H1 (cell line): ENCODE measurements at places on chromosomes 1 and 21. TPM values are rescaled to one million over a fixed set of nuclear protein-coding genes. Genes with fewer than 3 reads are reported as not detected.

- H3K36me3 ChIP-seq, result no peaks in the 10 kb centered on the region
- no peaks in the 10 kb centered on the region for H3K27me3 ChIP-seq
- 0 out of 2 replicates have a peak, but pooled peaks cover 6% of the 10 kb centered on the region for H3K4me1 ChIP-seq
- H3K4me3 ChIP-seq, result no peak overlapping the region
Measured at GRCh38 chr1:18725231-18725895, 94.7 kb downstream of the PAX7 start.

The TMEM61 gene
- 0.50 and 0.54 TPM in 2 replicates for total RNA-seq

- H3K27ac ChIP-seq, result no peak overlapping the region
- H3K36me3 ChIP-seq, result peaks cover 34% of the 10 kb centered on the region
- peaks cover 12% of the 10 kb centered on the region; the same call in 1 of the 2 replicates for H3K4me1 ChIP-seq
- no peaks in the 10 kb centered on the region for H3K27me3 ChIP-seq
- H3K4me3 ChIP-seq, result no peak overlapping the region
- no peak for DNase-seq
Measured at GRCh38 chr1:155178441-155179111, 4.9 kb downstream of the TRIM46 start.

GRCh38 chr1:201169971-201170532, 15.8 kb upstream of the TMEM9 start:
- peak overlapping the region; percentile 76 for H3K4me3 ChIP-seq
- no peaks in the 10 kb centered on the region for H3K36me3 ChIP-seq
- no peak for DNase-seq
- no peak overlapping the region for H3K27ac ChIP-seq
- no peaks in the 10 kb centered on the region for H3K27me3 ChIP-seq

The RNU1-4 gene
- total RNA-seq, result 1,303 and 1,497 TPM in 2 replicates

The CD247 gene
- total RNA-seq, result 1.7 and 2.2 TPM in 2 replicates

DNA sequence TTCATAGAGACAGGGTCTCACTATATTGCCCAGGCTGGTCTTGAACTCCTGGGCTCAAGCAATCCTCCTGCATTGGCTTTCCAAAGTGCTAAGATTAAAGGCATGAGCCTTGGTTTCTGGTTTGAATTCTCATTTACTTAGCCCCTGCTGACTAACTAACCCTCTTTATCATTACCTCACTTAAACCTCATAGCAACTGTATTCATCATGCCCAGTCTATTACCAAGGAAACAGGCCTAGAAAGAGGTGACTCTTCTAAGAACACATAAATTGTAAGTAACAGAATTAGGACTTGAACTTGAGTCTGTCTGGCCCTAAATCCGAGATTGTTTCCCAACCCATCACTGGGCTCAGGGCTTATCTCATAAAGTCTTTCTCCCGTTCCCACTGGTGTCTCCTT, 44.2 kb downstream of the TMEM53 start:
- H3K36me3 ChIP-seq, result peaks cover 19% of the 10 kb centered on the region
- H3K27ac ChIP-seq, result no peak overlapping the region
- no peak for DNase-seq
- no peak overlapping the region for H3K4me3 ChIP-seq
- H3K4me1 ChIP-seq, result peaks cover 5% of the 10 kb centered on the region
- no peaks in the 10 kb centered on the region for H3K27me3 ChIP-seq
